ENCODE measurements at places on chromosomes 6 and 20.

- DNase-seq: no peak
These were observed 90.7 kb downstream of the TRMT6 start for GRCh38 chr20:5859608-5860007.

GRCh38 chr20:58136149-58136484 is 92.3 kb downstream of the ANKRD60 start:
- DNase-seq: no peak

DNA sequence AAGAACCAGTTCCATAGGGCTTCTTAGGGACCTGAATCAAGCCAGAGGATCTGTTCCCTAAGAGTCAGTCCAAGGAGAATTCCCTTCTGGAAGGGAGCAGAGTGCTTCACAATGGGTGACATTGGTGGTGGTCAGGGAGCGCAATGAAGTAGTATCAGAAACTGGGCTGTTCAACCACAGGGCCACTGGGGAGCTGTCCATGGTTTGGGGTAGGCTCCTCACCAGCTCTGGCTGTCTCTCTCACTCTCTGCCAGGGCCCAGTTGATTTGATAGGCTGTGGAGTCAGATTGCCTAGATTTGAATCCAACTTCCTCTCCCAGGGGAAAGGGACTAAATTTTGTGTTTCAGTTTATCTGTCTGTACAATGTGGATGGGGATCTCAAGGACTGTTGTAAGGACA is 36.7 kb upstream of the CHD6 start:
- no peak for DNase-seq

DNA sequence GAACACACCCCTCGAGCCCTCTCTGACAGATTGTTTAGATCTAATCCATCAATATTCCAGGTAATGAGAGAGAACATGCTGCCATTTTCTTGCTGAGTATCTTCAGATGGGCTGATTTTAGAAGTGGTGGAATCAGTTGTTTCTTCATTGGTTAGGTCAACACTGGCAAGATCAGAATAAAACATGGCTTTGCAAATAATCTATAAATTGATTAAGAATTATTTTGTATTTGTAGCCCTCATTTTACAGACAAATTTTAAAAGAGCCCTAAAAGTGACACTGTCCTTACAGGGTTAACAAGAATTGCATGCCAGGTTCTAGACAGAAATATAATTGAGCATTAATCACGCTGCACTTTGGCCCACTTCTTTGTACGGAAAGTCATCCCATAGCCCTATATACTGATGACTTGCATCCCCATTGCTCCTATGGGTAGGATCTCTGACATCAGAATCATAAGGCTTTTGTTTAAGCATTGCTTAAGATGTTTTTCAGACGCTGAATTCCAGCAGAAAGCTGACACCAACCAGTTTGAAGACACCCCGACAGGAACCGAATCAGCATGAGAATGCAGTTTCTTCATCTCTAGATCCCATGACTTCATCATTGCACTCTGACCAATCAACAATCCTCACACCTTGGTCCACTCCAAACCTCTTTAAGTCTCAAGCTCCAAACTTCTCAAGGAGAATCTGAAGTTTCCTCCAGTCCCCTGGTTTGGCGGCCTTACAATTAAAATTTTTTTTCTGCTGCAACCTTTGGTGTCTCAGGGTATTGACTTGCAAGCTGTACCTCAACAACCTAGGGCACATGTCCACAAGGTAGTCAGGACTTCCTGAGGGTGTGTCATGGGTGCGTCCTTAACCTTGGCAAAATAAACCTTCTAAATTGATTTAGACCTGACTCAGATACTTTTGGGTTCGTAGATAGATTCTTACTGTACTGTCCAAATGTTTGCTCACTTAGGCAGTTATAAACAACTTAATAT is 7.8 kb downstream of the TDP2 start:
- DNase-seq: peak; percentile 31

Measured in NCI-H226 (cell line).